ENCODE measurements at places on chromosomes 2 and 18.
A peak's percentile ranks its signal among the peaks of the same experiment; 100 is the strongest.

GRCh38 chr18:25005541-25006403, 346.2 kb downstream of the ZNF521 start:
- DNase-seq, result peak; percentile 51

DNA sequence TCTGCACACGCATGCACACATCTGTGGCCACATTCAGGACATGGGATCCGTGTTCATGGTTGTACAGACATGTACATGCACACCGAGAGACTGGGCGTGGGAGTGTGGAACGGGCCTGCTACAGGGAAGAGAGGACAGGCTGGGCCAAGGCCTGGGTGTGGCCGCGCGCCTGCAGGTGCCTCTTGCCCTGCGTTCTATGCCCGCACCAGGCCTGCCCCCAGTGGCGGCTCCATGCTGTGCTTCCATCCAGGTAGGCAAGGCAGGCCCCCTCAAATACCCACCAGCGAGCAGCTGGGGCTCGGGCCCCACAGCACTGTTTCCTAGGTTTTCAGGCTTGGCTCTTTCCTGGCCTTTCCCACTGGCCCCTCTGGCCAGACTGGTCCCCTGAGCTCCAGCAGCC, 15.5 kb upstream of the PTMA start:
- DNase-seq, result no peak

- no peak for DNase-seq
Observed at GRCh38 chr2:237757616-237758015, 41.0 kb upstream of the RBM44 start.

DNA sequence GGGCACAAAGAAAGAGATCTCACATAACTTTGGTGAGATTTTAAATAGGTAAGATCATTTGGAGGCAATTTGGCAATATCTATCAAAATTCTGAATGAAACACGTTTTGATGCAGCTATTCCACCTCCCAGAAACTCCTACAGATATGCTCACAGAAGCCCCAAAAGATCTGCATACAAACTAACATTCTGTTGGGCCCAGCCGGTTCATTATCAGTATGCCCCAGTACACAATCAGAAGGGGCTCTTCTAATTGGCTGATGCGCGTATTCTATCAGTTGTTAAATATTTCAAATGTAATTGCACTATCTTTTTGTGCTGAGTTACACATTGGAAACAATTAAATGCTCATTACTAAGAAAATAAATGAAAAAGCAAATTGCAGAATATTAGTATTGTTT, 7.1 kb upstream of the TGIF1 start:
- DNase-seq, result no peak

DNA sequence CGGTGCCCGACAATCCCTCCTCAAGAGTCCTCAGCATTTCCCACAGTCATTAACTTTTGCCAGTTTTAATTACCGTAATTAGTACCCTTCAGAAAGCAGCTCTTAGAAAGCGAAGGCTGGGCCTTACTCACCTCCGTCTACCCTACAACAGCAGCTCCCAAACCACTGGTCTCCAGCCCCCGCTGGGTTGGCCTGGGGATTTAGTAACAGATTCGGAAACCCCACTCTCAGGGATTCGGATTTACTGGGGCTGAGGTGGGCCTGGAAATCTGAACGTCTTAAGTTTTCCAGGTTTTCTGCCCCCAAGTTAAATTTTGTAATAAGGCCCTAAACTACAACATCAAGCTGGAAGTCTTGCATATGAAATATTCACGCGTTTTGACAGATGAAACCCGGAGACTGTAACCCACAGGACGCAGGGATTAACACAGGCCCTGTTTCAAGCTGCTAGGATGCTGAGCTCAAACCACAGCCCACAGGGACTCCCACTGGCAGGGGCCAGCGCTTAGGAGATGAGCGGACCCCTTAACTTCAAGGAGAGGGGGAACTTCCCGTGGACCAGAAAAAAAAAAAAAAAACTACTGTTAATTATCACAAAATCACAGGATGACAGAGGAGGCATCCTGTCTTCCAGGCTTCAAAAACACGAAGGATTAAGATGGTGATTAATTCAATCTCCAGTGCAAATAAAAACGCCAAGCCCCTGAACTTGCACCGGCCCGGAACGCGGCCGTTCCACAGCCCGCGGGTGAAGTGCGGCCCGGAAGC, 985 bp downstream of the ILKAP start:
- peak; percentile 50 for DNase-seq

DNA sequence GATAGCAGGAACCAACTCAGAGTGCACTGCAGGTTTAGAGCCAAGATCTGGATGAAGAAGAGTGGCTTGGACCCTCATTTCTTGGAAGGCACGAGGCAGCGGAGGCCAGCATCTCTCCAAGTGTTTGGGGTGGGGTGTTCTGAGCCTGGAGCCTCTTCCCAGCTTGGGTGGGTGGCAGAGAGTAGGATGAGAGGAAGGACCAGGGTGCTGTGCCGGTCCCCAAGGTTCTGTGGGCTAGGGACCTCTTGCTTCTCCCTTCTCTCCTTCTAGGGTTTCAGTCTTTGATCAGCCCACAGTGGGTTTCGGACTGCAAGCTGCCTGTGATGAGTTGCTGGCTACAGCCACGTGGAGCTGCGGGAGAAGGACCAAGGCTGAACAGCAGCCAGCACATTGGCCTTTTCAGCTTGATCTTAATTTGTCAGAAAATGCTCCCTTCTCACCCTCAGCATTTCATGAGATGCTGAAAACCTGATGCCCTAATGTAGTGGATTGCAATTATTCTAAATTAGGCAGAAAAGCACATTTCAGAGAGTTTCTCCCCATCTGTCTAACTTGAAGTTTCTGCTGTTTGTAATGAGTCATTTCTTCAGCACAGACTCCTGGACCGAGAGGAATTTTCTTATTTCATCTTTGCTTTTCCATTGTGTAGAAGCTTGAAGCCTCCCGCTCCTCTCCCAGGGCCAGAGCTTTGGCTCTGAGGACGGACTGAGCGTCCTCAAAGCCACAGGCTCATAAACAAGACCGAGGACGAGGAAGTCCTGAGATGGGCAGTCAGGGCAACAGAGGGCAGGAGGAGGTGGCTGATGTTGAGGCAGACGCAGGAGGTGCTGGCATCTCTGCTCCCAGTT, 99.1 kb upstream of the HDAC4 start:
- DNase-seq, result peak; percentile 67

DNA sequence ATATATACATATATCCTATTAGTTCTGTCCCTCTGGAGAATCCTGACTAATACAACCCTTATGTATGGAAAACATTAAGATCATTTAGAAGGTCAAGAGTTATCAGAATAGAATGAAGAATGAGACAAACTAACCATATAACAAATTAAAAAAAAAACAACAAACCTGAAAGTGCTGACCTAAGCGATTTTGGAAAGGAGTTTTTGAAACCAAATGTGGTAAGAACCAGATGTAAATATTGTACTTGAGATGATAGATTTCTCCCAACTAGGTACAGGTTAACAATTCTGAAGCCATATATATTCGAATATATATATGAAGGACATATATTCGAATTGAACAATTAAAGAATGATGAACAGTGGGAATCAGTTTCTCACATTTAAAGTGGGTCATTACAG, 917.8 kb upstream of the SLC39A10 start:
- DNase-seq, result no peak

GRCh38 chr18:54856105-54856646, 27.9 kb downstream of the RAB27B start:
- DNase-seq, result no peak

DNA sequence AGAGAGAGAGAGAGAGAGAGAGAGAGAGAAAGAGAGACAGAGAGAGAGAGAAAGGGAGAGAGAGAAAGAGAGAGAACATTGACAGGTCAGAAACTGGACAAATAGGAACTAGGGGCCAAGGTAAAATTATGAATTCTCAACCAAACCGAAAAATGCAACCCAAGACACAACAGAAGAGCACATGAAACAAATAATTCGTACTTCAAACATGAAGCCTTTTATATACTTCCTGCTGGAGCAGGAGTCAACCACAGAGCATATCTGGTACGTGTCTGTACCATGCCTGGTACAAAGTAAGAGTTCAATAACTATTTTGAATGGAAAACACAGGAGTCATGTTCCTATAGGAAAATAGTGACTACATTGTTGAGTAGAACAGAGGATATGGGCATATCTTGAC, 6.5 kb upstream of the VPS54 start:
- DNase-seq, result no peak

DNA sequence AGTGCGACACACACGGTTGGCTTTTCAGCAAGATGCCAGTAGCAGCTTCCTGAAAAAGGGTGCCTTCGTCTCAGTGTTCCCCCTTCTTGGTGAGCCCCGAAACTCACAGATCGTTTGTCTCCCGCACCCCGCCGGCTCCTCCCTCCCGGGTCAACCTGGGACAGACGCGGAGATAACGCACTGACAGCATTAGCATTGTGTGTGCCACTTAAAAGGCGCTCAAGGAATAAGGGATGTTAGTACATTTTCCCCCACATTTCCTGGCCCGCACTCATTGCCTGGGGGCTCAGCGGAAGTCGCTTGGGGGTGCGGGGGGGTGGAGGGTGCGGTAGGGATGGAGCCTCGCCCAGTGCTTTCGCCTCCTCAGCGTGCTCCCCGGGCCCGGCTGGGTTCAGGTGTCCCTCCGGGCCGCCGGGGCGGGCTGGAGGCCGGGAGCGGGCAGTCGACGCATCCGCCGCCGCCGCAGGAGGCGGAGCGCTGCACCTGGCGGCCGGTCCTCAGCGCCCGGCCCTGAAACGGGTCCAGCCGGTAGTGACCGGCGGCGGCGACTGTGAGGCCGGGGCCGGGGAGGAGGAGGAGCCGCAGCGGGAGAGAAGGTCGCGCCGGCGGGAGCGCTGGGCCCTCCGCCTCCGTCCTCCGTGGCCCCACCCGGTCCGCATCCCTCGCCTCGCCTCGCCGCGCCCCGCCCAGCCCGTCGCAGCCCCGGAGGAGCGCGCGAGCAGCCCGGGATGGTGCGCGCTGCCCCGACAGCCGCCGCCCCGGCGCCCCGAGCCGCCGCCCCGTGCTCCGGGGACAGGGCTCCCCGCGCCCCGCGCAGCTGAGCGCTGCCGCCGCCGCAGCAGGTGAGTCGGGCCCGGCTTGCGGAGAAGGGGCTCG, at the start of gene MFSD6:
Gene MFSD6 (plus strand): TSS at position 694 of the 876 bp plus-strand sequence. CDS start 27,675 bp downstream, outside the sequence.
- DNase-seq, result peak; percentile 74

- DNase-seq, result no peak
Observed at GRCh38 chr2:100888601-100889000, 68.7 kb downstream of the NPAS2 start.

- DNase-seq, result no peak
Observed at GRCh38 chr18:41390309-41390708, 564.7 kb upstream of the PIK3C3 start.

DNA sequence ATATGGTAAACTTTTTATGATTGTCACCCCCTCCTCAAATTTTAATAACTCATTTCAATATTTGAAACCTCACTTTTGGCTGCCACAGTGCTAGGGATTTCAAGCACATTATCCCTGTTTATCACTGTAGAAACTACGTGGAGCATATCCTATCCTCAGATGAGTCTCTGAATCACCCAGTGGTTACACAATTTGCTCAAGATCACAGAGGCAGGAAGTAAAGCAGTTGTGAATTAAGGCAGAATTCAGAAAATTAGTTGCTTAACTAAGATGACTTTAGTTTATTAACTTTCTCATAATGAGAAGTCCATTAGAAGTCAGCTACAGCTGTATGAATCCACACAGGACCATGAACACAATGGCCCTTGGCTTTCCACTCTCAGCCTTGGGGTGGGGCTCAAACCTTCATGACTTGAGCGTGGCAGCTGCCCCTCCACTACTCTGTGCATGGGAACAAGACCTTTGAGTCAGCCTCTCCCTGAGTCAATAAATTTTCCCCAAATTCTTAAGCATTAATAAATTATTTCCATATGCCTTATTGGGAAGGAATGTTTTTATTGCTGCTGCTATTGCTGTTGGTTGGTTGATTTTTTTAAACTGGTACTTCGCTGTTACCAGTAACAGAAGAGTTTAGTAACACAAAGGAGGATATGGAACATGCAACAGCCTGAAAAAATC, 369.0 kb downstream of the CBLN2 start:
- no peak for DNase-seq

DNA sequence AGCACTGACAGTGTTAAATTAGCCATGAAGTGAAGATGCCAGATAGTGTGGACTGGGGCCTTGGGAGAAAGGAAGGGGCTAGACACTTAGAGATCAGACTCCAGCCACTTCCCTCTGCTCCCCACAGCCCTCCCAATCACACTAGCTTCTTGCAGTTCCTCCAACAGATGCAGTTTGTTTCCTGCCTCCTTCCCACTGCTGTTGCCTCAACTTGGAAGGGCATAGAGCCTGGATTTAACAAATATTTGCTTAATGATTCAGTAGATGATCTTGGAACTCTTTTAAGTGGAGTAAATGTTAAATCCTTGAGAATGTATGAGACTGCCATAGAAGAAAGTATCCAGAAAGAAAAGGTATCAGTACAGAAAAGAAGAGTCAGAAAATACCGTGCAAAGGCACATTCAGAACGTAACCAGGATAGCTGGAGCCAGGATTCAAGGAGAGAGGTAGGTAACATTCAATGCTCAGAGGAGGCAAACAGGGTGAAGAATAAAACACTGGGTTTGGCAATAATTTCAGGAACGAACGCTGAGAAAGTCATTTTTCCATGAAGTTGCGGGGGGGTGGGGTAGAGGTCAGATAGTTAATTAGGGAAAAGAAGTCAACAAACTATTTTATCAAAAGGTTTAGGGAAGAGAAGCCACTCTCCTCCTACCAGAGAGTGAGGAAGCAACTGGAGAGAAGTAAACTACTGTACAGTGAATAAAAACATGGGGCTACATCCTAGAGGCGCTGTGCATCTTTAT, 1.3 kb upstream of the BZW1 start:
- peak; percentile 66 for DNase-seq

DNA sequence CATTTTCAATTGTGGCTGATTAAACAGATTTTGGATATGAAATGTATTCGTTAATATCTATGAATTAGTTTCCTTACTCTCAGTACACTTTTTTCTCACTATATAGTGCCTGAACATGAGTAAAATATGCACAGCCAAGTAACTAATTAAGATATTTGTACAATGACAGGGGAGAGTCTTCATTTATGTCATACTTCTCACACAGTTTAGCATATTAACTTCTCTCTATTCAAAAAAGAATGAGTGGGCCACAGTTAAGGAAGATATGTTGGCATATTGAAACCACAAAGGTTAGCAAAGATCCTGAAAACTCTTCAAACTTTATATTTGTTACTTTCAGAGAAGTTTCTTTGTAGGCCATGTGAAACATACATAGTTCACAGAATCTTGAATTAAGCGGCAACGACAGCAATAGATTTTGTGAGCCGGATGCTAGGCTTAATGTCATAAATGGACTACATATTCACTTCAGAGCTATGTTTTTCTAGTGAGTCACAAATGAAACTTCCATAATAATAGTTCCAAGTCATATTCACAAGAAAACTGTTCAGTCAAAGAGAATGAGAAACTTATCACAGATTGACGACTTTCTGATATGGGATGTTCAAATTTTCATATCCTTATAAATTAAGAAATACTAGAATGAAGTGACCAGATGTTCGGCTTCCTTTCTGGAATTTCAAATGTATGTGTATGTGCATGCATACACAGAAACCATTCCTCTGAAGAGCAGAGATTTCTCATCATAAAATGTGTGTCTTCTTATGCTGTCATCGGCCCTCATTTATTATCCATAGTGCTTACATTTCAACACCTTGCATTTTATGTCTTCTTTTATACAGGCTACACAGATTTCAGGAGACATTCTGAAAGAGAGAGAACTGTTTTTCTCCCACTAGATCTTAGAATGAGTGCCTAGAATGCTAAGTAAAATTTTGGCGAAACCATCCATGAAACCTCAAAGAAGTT, 584.0 kb downstream of the SATB2 start:
- DNase-seq, result peak; percentile 25

- DNase-seq, result no peak
Observed at GRCh38 chr2:111222204-111222866, 101.6 kb downstream of the BCL2L11 start.

Measured in AG20443 (cell line).